ENCODE measurements at places on chromosomes 4 and X.

DNA sequence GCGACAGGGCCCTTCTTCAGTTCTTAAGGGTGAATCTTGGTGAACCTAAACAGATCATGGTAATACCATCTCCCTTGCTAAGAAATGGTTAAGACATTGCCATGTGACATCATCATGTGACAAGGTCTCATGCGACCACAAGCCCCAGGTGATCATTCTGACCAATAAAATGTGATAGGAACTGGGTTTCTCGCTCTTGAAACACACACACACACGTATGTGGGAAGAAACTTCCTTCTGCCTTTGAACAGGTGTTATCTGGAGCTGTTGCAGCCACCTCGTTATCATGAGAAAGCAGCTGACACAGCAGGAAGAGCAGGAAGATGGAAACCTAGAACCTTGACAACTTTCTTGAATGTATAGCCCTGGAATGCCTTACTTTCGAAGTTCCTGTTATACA, 10.2 kb downstream of the SOD3 start:
- no peak for DNase-seq

DNA sequence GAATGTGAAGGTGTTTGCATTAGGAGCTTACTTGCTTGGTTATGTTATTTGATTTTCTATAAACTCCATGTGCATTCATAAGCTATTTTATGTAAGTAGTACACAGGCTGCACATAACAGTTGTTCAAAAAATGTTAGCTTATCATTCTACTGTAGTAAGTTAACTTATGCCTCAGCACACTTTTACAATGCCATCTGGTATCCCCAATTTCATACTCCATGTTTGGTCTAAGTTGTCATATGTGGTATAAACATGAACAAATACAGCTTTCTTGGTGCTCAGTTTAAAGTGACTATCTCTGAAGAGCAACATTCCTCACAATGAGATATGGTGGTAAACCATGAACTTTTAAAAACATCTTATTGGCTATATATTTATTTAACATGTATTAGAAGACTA, 104.3 kb upstream of the LEF1 start:
- DNase-seq = no peak

DNA sequence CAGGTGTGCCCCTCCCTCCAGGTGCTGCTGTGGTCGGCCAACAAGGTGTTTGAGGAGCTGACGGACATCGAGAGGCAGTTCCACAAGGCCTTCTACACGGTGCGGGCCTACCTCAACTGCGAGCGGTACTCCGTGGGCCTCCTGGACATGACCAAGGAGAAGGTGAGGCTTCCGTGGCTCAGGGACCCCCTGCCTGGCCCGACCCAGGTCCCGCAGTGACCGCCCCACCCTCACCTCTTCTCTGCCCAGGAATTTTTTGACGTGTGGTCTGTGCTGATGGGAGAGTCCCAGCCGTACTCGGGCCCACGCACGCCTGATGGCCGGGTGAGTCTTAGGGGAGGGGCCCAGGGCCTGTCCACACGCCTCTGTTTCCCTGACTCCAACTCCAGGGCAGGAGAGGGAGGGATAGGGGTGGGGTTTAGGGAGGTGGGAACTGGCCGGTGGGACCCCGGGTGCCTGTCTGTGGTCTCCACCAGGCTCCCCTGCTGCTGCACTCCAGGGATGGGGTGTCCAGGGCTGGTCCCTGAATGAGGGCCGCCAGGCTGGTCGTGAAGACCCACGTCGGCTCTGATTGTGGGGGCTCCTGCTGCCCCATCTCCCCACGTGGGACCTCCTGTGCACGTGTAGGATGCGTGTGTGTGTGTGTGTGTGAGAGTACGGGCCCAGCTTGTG, 20.1 kb downstream of the ATP5ME start:
- DNase-seq = no peak

DNA sequence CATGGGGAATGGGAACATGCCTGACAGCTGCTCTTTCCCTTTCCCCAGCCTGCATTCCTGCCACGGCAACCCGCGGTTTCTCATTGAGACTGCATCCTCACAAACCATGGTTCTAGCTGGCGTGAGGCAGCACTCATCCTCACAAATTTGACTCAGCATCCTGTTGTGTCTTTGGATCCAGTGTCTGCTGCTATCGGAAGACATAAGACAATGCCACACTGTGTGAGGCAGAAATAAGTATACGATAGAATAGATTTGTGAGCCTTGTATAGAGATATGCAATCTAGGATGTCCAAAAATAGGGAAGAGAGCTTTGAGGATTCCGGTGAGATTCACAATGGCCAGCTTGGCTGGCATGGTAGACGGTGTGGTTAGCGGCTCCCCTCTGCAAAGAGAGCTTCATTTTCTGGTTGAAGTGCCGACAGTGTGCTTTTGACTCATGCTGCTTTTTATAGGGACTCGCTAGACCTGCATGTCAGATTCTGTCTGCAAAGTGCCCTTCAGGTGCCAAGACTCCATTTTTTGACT, 161.3 kb upstream of the PSAPL1 start:
- DNase-seq = no peak

DNA sequence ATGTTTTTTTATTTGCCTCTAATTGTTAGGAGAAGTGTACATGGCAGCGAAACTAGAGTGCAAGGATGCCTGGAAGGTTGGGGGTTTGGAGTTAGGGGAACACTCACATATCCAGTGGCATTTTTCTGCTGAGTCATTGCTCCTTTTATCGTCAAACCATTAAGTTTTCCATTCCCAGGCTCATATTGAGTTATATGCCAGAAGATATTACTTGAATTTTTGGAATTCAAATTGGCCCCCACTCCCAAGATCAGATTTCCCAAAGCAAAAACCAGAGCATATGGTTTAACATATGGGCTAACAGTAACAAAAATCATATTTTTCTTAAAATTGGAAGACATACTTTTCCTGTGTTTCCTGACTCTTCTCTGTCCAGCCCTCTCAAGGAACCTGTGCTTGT, 152.7 kb downstream of the FSTL5 start:
- no peak for DNase-seq

Data from T-helper 2 cell (primary cell).